ENCODE measurements at places on chromosomes 7 and 10.

GRCh38 chr7:117072620-117073118 is 119.4 kb downstream of the ST7 start:
- DNase-seq = no peak

DNA sequence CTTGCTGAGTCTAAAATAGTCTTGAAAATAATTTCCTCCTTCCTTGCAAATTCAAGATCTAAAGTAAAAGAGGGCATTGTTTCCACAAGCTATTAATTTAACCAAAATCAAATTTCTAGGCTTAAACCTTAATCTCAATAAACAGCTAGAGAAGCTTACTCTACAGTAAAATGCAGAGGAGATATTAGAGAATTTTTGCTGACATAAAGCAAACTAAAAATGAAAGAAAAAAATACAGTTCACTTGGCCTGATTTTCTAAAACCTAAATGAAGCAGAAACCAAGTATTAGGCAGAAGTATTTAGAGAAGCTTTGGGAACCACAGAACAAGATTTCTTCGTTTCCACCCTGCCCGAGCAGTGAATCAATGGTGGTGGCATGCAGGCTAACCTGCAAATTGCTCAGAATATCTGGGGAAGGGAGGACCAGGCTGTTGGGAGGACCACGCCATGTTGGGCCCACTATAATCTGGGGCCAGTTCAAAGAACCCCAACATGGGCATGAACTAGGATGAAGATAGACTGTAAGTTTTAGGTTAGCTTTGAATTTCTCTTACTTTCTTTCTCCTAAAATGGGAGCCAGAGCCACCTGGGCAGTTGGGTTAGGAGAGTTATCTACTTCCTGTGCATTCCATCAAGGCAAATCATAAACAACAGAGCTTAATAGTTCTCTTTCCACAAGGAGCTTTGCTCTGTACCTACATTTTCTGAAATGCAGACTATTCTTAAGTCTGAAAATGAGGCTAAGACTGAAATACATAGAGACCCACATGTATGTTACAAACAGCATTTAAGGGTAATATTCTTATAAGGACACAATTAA is 4.1 kb downstream of the LAMB1 start:
- no peak for DNase-seq

DNA sequence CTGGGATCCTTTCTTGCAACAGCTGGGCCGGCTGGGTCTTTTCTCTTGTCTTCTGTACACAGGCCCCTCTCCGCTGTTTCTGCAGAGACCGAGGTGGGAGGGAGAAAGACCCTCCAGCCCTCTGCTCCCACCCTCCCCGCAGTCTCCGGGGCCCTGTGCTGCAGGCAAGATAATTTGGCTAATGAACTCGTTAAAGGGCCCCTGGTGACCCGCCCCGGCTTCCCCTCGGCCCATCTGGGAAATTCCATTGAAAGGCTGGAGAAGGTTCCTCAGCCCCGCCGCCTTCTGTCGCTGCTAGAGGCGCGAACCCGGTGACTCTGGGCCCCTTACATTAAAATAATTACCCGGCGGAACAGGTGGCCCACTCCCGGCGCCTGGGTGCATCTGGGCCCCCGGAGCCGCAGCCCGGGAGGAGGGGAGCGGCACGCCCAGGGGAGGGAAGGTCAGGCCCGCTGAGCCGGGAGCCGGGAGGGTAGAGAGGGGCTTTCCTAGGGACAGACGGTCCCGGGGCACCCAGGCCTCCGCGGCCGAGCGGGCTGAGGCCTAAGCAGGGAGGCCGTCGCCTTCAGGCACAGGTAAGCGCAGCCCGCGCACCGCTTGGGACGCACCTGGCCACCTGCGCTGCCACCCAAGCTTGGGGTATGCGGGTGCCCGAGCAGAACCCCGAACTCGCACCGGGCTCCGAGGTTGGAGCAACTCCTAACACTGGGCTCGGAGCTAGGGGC is 7.3 kb upstream of the MNX1 start:
- DNase-seq = no peak

- DNase-seq = no peak
These were observed 338.7 kb downstream of the DNAJB6 start for GRCh38 chr7:157675427-157675927.

DNA sequence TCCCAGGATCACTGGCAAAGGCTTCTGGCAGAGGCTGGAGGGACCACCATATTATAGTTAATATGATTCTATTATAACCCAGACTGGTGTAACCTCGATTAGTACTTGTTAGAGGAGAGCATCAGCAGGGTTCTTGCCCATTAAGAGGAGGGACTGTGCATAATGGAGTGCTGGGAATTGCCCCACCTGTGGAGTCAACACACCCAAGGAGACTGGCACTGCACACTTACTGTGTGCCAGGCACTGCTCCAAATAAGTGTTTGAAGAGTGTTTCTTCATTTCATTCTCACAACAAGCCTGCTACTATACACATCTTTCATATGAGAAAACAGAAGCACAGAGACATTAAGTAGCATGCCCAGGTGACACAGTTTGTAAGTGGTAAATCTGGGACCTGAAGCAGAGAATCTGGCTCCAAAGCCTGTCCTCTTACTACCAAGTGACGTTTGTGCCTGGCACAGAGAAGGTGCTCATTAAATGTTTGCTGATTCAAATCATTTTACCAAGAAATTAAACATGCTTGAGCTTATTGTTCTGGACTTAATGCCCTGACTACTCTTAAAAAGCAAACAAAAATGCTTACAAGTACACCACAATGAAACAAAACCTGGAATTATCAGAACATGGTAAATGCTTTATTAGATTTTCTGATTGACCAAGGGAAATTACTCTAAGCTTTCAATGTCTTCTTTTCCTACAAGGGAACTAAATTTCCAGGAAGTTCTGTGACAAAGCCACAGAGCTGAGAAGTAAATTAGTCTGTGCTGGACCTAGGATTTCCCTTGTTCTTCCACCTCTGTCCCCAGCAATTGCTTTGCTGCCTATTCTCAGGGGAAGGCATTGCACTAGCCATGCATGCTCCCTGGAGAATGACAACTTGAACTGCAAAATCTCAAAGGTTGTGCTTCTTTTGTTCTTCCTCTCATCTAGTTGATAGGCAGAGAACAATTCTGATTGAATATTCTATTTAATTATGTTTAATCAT is 809 bp downstream of the SLC13A1 start:
- DNase-seq = no peak

- DNase-seq = no peak
These were observed 107.3 kb upstream of the FAM171A1 start for GRCh38 chr10:15478429-15478828.

DNA sequence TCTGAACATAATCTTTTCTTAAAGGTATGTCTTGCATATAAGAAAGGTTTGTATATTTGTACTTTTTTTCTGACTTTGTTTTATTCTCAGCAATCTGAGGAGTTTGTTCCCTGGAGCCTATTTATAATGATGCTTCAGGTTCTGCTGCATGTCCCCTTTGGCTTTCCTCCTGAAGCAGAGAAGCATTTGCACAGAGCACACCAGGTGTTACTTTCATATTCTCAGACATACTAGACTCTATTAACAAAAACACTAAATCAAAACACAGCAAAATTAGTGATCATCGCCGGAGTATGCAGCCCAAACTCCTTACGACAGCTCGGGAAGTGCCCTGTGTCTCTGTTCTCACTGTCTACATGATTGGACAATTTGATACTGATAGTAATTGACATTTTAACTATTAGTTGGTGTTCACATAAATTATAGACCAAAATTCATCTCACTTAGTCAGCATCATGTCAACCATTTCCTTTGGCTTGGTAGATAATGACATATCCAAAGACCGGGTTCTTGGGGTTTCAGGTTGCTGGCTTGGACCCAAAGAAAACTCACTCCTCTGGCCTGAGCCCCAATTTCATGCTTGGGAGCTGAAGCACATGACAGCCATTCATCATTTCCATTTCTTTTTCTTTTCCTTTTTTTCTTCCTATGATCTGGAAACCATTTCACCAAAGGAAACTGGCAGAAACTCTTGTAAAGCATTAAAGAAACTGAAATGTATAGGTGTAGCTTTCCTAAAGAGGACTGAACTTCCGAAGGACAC is 400.1 kb upstream of the NRP1 start:
- no peak for DNase-seq

GRCh38 chr7:41481353-41481752 is 221.5 kb downstream of the INHBA start:
- no peak for DNase-seq

DNA sequence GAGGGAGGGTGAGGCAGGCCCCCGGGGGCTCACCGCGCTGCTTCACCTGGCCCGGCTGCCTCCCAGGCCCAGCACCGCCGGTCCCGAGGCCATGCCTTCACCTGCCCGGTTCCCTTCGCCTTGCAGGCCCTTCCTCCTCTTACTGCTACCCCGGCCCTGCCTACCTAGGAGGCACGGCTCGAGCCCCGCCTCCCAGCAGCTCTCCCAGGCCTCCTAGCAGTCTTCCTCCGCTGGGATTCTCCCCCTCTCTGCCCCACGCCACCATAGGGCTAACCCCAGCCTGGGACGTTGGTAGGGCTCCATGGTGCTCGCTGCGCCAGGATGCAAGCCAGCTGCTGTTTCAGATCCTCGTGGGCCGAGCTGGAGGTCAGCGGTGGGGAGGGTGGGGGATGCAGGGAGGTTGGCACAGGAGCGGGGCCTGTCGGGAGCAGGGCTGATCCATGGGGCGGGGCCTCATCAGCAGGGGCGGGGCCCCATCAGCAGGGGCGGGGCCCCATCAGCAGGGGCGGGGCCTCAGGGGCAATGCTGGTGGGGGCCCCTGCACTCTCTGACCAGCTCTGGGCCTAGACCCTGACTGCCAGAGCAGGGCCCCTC is 63.3 kb downstream of the RASGEF1A start:
- DNase-seq = peak; percentile 38

- no peak for DNase-seq
These were observed 331.3 kb upstream of the COBL start for GRCh38 chr7:51647931-51648351.

DNA sequence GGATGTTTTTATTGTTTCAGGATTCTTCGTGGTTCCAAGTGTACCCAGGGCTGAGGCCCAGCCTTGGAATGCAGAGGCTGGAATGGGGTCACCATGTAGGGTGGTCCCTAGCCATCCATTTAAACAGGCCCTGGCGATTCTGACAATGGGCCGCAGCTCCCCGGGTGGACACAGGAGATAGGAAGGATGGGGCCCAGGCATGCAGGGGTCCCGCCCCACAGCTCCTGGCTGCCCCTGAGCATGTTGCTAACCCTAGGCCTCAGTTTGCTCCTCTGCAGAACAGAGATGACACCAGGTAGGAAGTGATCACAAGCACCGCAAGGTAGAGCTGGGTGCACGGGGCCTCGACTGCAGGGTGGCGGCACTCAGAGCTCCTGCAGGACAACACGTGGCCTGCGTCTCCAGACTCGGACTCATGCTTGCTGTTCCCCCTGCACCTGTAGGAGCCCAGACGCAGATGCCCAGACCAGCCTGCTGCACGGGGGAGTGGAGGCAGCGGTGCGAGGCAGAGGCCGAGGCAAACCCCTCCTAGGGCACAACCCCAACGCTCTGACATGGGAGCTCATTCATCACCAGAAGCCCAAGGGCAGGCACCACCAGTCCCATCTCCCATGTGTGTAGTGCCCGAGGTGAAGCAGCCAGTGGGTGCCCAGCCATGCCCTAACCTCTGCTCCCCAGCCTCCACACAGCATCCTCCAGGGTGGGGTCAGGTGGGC is 25.5 kb downstream of the VIPR2 start:
- no peak for DNase-seq

DNA sequence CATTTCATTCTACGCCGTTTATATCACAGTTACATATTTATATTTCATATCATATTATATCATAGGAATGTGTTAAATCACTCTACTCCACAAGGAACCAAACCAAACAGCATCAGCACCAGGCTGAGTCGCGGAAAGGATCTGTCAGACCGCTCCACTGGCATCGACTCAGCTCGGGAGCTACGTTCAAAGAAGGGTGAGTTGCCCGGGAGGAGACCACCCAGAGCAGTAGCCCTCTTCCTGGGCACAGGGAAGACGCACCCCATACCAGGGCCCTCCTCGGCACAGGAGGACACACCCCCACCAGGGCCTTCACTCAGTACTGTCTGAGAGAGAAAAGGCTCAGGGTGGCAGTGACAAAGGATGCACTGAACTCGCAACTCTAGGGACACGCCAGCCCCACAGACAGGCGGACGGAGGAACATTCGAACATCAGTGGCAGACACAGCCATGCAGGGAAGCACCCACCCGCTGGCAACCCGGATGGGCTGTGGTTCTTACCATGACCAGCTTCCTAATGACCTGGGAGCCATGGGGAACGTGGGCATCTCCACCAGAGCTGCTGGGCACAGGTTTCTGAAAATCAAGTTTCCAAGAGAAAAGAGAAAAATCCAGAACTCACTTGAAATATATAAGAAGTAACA is 28.7 kb downstream of the PITRM1 start:
- DNase-seq = no peak

- peak; percentile 18 for DNase-seq
These were observed 202.6 kb upstream of the FOXK1 start for GRCh38 chr7:4479367-4480039.

- DNase-seq = no peak
These were observed 88.1 kb downstream of the SEMA3C start for GRCh38 chr7:80830584-80831285.

DNA sequence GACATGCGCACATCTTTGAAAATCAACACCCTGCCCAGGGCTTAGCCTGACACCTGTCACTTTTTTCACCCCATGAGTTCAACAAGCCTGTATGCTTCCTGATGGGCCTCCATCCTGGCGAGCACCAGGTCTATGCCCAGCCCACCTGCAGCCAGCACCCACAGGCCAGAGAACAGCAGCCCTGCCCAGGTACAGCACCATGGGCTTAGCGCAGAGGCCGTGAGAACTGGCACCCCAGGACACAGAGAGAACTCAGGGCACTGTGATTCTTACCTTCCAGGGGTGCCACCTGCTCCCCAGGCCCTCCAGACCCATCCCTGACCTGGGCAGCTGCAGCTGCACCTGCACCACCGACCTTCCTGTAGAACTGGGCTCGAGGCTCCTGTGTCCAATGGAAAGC is 536.6 kb downstream of the TCERG1L start:
- no peak for DNase-seq

DNA sequence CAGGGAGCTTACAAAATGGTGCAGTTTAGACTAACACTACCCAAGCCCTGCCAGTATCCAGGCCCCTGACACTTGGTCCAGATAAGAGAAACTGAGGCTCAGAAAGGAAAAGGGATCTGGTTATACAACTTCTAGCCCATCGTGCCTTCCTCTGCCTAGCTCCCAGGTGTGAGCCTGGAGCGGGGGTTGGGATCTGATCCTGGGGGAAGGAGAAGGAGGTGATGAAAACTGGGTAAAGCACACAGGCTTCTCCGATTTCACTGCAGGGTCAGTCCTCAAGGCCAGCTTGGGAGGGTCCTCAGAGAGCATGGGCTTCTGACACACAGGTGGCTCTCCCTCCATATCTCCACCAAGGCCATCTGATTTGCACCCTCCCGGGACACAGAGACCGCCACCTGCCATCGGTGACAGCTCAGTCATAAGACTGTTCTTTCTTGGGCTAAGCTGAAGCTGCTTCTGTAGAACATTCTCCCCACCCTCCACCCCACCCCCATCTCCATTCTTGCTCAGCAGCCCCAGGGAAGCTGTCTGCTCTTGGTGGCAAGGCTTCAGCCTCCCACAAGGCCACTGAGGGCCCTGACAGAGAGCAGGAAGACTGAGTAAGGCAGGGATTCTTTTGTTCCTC is 16.4 kb downstream of the SRRM3 start:
- no peak for DNase-seq

- no peak for DNase-seq
These were observed 6.9 kb downstream of the MTG1 start for GRCh38 chr10:133400624-133401424.

GRCh38 chr7:18086165-18087025 is 58.7 kb upstream of the PRPS1L1 start:
- no peak for DNase-seq

- DNase-seq = no peak
These were observed 939.2 kb upstream of the CELF2 start for GRCh38 chr10:10078446-10078845.

- no peak for DNase-seq
These were observed 1005.6 kb downstream of the LRMDA start for GRCh38 chr10:76436981-76437380.
